DMS 273 treated with DMSO at 0.1 percent for 48 hours (cell line): ENCODE measurements at places on chromosomes 2 and 18.

- DNase-seq: no peak
Observed at GRCh38 chr2:96733931-96734330, 5.9 kb downstream of the LMAN2L start.

- no peak for DNase-seq
Observed at GRCh38 chr2:96727431-96727830, 12.4 kb downstream of the LMAN2L start.

DNA sequence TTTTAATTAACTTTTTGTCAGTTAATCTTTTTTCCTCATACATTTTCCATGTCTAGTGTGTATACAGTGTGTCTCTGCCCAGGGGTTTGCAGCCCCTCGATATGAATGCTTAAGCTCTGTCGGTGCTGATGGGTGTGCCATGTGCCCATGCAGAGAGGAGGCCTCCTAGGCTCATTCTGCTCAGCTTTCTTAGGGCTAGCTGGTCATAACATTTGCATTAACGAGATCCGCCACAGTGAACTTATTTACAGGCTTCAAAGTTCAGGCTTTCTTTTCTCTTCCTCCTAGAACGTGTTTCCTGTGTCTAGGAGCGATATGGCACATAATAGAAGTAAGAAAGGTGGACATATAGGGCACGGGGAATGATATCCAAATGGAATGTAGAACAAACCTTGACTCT, 783.3 kb downstream of the PLCL1 start:
- DNase-seq: no peak

DNA sequence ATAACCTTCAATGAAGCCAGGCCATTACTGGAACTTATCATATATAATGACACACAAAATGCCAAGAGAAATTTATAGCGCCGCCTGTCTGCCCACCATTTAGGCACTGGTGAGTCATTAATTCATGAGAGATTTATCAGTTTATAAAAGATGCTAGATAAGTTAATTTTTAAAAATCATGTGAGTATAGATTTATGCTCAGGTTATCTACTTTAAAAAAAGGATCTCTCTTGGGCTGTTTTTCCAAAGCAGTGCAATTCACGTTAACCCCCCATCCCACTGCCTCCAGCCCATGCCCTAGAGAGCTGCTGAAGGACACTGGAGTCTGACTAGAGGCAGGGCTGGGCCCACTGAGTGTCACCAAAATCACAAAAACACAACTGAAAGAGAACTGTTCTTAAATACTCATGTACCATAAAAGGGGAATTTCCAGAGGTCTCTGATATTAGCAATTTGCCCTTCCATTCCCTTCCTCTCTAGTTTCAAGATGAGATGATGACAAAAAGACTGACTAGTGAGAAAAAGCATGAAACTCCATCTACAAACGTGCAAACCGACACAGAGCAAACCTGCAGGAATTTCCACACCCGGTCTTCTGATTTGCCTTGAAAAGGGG, 160.8 kb downstream of the BCL2 start:
- DNase-seq: no peak

GRCh38 chr18:56165601-56166355, 472.6 kb downstream of the TXNL1 start:
- no peak for DNase-seq

DNA sequence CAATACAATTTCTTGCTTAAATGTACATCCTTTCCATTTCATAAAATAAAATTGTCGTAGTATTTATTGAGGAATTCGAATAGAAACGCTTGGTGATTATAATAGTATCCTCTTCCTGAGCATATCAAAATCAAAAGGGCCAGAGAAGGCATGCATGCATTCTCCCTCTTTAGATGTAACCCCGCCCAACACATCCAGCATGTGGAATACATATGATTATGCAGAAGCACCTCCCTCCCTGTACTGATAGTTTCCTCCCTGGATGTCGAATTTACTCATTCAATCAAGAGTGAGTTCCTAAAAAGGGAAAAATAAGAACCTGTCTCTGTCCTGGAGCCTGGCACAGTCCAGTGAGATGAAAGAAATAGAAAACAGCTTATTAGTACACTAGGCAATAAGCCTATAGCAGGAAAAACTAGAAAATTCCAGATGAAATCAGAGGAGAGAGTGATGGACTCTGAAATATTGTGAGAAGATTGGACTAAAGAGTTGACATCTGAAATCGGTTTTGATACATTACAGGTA, 262.9 kb downstream of the RDH14 start:
- DNase-seq: no peak

DNA sequence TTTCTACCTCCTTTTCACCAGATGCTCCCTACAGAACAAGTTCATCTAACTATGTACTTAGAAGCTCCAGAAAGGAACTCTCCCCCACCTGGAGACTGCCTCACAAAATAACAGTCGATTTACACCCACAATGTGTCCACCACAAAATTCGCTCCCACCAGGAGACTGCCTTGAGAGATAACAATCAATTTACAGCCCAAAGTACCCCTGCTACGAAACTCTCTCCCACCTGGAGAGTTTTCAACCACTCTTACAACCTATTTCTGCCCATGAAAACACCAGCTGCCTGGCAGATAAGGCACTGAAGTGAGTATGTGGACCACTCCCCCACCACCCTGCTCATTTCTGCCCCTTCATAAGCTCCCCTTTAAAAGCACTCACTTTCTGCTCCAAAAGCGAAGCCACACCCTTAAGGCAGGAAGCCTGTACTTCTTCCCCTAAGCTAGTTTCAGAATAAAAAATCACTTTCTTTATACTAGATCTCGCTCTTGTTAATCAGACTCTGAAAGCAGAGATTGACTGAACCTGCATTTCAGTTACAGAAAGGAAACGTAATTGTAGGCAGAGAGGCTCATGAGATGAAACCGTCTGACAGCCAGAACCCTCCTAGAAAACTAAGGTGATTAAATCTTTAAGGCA, 94.4 kb upstream of the RBBP8 start:
- DNase-seq: no peak

DNA sequence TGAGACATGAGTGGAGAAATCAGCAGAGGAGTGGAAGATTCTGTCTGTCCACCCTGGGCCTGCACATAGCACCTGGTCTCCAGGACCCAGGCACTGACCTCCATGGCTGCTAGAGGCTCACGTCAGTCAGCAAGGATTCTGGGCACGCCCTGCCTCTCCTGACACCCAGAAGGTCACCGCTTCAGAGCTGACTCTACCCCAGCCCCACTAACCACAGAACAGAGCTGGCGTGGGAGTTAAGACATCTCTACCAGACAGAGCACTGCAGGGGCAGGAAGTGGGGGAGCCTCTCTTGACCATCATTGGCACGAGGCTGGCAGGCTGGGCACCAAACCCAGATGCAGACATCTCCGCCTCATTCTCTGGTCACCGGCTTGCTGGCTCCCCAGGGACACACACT, 3.0 kb downstream of the ADCY3 start:
- DNase-seq: no peak

DNA sequence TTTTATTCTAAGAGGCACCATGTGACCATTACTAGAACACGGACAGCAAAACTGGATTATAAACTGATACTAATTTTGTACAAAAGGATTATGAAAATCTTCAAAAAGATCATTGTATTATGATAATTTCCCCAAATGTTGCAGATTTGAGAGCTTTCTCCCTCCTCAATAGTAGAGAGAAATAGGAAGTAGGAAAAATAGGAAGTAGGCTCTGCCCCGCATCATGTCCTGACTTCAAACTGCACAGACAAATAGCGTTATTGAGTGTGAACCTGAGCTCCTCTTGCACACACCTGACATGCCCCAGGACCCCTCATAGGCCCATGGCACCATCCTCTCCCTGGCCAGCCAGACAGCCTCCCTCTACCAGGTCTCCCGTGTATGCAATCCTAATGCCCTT, 25.4 kb downstream of the CHRNA1 start:
- DNase-seq: no peak

- DNase-seq: no peak
Observed at GRCh38 chr2:170139276-170139967, 38.5 kb upstream of the MYO3B start.

DNA sequence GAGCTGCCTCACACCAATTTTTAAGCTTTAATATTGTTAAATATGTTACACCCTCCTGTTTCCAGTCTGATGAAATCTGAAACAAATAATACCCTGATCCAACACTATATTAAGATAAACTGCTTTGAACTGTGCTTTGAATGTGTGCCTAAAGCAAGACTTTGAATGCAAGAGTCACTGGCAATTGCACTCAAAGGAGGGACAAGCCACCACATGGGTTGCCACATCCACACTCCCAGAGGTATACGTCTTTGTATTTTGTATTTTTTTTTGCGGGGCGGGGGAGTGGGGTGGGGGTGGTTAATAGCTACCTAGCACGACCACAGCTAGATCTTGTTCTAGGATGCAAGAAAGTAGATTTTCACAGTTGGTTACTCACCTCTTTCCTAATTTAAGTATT, 1.8 kb upstream of the ZEB2 start:
- DNase-seq: no peak

- no peak for DNase-seq
Observed at GRCh38 chr2:240567872-240568677, at the start of gene RNPEPL1. Gene RNPEPL1 (plus strand): TSS chr2:240568484. CDS start chr2:240568587, 103 bp downstream.

- no peak for DNase-seq
Observed at GRCh38 chr2:208172125-208172524, 8.7 kb upstream of the CRYGA start.

DNA sequence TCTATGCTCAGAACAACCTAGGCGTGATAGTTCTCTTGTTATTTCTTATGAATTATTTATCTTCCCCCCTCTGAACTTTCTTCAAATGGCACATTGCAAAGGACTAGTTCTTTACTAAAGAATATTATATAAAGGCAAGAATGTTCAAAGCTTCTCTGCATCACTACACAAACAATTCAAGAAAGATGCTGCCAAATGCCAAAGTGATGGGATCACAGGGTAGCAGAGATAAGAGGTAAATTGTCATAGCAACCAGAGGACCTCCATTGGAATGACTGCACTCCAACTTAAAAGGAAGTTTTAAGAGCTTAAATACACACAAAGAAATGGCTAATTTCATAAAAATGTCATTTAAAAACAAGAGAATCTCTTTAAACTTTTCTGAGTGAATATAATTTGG, 72.8 kb downstream of the AQP4 start:
- no peak for DNase-seq

DNA sequence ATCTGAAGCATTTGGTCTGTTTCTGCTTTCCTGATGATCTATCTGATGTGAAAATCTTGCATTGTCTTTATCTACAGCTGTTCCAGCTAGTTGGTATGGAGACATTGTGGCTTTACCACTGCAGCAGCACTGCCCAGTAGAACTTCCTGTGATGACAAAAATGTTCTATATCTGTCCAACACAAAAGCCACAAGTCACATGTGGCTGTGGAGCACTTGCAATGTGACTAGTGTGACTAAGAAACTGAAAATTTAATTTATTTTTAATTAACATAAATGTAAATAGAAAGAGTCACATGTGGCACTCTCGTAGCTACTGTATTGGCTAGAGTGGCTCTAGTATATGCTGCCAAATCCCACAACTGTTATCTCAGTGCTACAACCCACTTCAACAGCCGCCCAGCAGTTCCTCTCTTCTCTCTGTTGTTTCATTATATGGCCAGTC, 425.7 kb downstream of the SETBP1 start:
- no peak for DNase-seq

GRCh38 chr2:239516954-239517305, 116.1 kb upstream of the HDAC4 start:
- no peak for DNase-seq

GRCh38 chr2:224933431-224933830, 108.8 kb downstream of the DOCK10 start:
- DNase-seq: no peak

GRCh38 chr2:198700319-198700718, 757.4 kb downstream of the SATB2 start:
- DNase-seq: no peak

GRCh38 chr2:144944546-144945220, 424.8 kb upstream of the ZEB2 start:
- DNase-seq: no peak

GRCh38 chr2:89833116-89833779, 1141.8 kb downstream of the RPIA start:
- no peak for DNase-seq

DNA sequence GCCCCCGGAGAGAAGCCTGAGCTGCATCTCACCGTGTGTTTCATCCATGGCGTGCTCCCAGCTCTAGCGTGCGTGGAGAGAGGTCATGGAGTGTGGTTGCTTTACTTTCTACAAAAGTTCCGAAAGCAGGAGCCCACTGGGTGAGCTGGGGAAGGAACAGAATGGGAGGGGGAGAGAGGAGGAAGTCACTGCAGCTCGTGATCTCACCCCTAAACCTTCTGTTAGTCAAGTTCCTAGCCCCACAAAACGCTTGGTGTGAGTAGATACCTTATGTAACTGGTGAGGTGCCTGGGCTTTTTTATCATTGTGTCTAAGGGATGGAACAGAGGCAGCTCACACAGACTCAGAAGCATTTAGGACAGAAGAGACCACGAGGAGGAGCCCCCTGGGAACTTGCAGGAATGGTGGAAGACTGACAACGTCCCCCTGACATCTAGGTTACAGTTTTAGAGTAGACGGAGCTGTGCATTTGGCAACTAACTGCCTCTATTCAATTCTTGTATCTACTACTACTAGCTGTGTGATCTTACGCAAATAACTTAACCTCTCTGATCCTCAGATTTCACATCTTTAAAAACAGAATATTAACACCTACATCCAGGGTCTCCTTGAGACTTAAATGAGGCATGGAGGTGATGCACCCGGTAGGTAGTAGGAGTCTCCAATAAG, 123.3 kb downstream of the ARL4C start:
- DNase-seq: no peak

GRCh38 chr2:33448220-33448899, 28.1 kb upstream of the RASGRP3 start:
- DNase-seq: no peak

- no peak for DNase-seq
Observed at GRCh38 chr2:37080266-37080665, 3.9 kb downstream of the HEATR5B start.

DNA sequence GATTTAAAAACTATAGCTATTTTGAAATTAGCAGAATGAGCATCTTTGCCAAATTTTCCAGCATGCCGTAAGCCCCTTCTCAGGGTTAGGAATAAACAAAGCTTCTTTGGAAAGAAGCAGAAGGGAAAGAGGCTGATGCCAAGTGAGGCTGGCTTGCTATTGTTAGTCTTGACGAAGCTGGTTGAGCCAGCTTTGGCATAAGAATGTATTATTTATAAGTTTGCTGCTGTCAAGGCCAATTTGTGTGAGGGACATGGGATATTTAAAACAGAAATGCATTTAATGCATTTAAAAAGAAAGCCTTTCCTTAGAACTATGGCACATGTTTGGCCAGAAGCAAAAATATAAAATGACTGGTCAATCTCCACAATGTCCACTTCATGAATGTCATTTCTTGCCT, 52.5 kb upstream of the TTN start:
- no peak for DNase-seq
